ENCODE measurements at places on chromosomes 6 and 20.

GRCh38 chr6:15398633-15399275 lies 152.9 kb downstream of the JARID2 start:
- no peak for DNase-seq

GRCh38 chr20:38633577-38634093 lies 32.0 kb downstream of the ARHGAP40 start:
- peak; percentile 88 for DNase-seq

DNA sequence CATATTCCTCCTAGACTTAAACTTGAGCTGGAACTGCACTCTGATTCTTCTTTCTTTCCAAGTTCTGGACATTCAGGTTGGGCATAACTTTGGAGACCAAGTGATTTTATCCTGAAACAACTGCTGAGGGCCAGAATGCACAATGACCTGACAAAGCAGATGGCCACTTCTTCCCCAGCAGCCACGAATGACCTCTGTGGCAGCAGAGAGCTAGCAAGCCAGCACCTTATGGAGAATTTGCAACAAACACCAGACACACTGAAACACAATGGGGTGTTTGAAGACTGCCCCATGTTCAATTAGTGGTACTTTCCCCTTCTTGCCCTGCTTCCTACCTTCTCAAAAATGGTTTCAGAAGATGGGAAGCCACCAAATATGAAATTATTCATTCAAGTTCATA lies 4.2 kb upstream of the TENT5A start:
- no peak for DNase-seq

- no peak for DNase-seq
Observed at GRCh38 chr6:128597956-128598355, 77.6 kb upstream of the PTPRK start.

DNA sequence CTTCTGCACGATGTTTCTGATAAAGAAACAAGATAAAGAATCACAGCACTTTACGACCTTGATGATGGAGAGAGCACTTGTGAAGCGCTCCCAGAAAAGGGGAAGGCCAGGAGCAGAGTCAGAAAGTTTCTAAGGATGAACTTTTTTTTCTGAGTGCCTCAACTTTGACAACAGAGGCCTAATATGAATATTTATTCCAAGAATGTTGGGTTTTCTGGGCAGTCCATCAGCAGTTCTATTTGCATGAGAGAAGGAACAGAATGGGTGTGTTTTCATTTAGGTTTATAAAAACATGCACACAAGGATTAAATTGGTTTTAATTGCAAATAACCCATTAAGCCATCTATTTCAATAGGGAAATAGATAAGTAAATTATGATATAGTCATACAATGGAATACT lies 204.9 kb downstream of the SIM1 start:
- DNase-seq, result no peak
